Activated naive CD4-positive, alpha-beta T cell (primary cell): ENCODE measurements at places on chromosomes 2 and 18.

- no peak for DNase-seq
Observed at GRCh38 chr2:109736177-109736827, 57.8 kb upstream of the RGPD5 start.

DNA sequence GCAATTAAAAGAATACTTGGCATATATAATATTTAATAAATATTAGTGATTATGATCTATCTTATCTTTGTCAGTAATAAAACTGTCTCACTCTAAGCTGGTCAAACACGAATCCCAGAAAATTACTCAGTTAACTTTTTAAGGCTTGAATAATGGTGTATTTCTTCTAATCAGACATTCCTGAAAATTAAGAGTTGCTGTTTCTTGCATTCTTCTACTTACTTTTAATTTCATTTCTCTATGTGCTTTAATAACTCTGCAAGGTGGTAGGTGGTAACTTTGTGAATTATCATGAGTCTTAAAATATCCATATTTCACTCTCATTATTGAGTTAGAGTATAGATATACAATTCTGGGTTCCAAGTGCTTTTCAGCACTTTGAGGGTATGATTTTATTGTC lies 3.1 kb upstream of the SERPINB10 start:
- no peak for DNase-seq

DNA sequence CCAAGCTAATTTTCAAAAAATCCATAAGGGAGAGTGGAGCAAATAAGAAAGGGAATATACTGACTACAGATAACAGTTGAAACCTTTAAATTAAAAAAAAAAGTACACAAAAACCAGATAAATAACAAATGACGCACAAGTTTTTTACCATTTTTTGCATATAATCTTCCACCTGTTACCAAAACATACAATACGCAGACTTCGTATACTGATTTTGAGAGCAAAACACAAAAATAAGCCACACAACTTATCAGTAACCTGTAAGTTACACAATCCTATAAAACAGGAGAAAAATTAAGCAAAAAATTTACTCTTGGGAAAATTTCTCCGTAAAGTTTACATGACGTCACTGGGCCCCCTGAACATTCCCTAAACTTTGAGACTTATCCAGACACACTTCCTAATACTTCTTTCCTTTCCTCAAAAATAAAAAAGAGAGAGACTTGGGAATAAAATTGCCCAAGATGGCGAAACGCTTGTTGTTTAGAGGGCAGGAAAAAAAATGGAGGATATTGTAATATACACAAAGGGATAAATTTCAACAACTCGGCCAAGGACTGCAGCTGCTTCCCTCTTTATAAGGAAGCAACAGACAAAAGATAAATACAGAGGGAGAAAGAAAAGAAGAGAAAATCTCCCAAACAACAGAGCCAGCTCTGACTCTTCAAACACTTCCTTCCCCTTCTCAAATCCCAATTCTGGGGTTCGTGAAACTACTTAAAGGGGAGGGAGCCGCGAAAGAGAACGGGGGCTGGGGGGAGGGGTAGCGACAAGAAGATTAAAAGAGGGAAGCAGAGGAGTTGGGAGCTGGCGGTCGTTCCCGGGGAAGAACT lies 1.6 kb downstream of the BAZ2B start:
- DNase-seq: no peak

GRCh38 chr2:208708486-208708885 lies 301.9 kb downstream of the PTH2R start:
- no peak for DNase-seq

GRCh38 chr2:205543262-205543843 lies 138.9 kb upstream of the NRP2 start:
- no peak for DNase-seq

DNA sequence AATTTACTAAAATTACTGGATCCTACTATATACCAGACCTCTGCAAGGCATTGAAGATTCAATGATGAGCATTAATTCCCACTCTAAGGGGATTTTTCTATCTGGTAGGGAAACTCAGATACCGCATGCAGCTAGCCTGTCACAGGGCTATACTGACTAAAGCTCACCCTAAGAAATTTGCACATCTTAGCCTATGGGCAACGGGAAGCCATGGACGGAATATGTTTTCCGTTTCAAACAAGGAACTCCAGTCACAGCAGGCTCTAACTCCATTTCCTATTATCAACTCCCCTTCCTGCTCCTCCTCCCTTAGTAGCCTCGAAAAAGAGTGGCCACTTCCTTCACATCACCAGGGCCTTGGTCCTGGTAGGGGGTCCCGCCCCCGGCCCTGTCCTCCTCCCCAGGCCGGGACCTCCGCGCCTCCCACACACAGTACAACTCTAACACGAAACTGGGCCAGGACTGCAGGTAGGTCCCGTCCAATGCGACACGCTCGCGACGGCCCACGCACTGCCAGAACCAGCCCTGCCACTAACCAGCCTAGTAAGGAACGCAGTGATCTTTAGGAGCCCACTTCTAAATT lies 659 bp upstream of the COX5B start:
- no peak for DNase-seq
